ENCODE measurements at places on chromosomes 5 and 9.

DNA sequence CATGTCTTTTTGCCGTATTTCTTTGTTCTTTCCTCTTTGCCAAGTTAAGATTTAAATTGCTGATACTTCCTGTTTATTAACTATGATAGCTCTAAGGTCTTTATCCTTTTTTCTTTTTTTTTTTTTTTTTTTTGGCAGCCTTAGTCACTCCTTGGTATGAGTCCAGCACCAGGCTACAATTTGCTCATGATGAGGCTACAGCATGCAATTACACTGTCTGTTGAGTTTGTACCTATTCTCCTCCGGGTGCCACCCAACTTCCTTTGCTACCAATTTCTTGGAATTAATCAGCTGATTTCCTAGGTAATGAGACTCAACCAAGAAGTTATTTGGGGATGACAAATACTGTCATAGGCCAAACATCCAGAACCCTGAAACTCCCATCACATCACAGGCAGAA, 25.5 kb downstream of the ACTL7B start:
- no peak for DNase-seq

GRCh38 chr9:132094314-132094791, 14.7 kb upstream of the MED27 start:
- DNase-seq = no peak

DNA sequence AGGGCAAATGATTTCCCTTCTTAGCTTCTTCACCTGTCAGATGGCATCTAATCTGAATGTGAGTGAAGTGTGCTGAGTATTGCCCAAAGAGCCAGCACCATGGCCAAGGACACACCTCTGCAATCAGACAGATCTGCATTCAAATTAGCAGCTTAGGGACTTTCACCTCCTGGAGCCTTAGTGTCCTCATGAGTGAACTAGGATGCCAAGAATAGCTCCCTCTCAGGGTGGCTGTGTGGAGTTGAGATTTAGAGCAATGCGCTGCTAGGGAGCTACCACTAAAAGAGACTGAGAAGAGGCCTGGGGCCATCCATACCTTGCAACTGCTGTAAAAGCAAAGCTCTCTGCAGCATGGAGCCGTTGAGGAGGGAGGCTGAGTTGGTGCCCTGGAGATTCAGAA, 1.4 kb downstream of the CIZ1 start:
- no peak for DNase-seq

GRCh38 chr5:156407251-156407650, 80.3 kb downstream of the SGCD start:
- no peak for DNase-seq

DNA sequence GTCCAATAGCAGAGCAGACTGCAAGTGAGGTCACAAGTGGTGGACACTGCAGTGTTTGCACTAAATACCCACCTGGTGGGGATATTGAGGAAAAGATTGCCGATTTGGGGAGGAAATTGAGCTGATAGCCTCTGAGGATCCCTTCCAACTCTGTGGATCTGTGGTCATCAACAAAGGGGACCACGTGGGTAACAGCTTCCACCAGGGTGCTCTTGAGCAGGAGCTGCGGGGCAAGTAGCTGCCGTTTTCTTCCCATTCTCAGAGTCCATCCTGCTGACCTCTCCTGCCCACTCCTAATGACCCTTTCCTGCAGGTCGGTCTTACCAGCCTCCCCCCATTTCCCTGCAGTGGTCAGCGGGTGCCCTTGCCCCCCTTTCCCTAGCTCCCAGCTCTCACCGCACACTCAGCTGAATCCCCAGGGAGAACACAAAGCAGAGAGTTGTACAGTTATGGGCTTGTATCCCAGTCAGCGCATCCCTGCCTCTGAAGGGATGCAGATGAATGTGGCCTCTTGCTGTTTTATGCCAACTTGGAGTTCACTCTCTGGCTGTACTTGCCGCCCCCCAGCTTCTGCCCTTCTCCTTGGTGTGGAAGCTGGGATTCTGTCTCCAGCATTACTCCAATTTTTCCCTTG, 18.0 kb downstream of the DAPK1 start:
- no peak for DNase-seq

- DNase-seq = no peak
Measured at GRCh38 chr9:128091571-128091970, 23.5 kb downstream of the SLC25A25 start.

DNA sequence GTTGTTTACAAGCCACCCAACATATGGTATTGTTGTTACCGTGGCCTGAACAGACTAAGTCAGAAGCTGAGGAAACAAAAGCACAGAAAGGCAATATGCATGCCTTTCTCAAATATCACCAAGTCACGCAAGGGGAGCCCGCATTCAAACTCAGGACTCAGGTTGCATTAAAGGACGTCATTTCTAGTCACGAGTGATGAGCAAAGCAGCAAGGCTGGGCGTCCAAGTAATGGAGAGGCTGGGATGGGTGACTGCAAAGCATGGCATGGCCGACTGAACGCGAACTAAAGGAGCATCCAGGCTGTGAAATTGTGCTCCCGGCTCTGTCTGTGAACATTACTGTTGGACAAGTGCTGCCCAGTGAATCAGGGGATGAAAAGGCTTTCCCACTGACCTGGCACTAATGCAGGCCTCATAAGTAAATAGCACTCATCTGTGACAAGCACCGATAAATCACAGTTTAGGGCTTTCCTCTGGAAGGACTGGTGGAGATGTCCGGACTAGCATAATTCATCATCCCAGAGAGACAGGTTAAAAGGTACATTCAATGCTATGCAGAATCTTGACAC, 202.8 kb downstream of the SPOCK1 start:
- DNase-seq = no peak

GRCh38 chr5:80346055-80346454, 26.3 kb downstream of the SPZ1 start:
- no peak for DNase-seq

GRCh38 chr5:124912638-124913328, 166.3 kb upstream of the ZNF608 start:
- no peak for DNase-seq

GRCh38 chr5:180803181-180804128, 849 bp upstream of the MGAT1 start:
- peak; percentile 84 for DNase-seq

DNA sequence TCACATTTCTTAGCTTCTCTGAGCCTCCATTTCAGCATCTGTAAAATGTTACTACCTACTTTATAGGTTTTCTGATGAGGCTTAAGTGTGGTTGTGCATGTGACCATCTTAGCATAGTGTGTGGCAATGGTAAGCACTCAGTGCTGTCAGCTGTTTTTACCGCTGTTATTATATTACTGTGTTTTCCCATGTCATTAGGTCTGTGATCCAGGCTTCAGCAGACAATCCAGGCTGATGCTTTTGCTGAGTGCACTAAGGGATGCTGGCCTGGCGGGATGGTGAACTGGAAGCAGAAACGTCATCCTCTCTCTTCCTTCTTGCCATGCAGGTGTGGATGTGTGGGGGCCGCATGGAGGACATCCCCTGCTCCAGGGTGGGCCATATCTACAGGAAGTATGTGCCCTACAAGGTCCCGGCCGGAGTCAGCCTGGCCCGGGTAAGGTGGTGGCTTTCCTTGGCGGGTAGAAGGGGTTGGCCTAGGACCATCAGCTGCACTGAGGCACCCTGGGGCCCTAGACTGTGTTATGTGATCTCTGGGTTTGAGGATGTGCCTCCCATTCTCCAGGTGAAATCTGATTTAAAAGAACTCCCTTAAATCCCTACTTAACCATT, 41.9 kb upstream of the SAP30L start:
- no peak for DNase-seq

DNA sequence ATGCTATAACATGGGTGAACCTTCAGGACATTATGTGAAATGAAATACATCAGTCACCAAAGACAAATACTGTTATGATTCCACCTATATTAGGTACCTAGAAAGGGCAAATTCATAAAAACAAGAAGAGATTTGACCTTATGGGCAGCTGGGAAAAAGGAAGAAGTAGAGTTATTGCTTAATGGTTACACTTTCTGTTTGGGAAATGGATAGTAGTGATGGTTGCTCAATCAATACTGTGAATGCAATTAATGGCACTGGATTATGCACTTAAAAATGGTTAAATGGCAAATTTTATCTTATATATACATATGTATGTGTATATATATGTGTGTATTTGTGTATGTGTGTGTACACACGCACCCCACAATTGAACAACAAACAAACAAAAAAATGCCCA, 15.2 kb downstream of the FKBP15 start:
- no peak for DNase-seq

DNA sequence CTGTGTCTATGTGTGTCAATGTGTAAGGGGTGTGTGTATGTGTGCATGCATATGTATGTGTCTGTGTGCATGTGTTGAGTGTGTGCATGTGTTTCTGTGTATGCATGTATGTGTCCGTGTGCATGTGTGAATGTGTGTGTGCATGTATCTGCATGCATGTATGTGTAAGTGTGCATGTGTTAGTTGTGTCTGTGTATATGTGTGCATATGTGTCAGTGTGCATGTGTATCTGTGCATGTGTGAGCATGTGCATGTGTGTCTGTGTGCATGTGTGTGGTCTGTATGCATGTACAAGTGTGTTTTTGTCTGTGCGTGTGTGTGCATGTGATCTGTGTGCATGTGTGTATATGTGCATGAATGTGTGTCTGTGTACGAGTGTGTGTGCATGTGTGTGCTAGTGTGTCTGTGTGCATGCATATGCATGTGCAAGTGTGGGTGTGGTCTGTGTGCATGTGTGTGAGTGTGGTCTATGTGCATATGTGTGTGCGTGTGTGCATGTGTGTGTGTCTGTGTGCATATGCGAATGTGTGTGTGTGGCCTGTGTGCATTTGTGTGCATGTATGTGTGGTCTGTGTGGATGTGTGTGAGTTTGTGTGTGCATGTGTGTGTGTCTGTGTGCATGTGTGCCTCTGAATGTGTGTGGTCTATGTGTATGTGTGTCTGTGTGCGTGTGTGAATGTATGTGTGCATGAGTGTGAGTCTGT, 9.6 kb downstream of the FAM163B start:
- no peak for DNase-seq

DNA sequence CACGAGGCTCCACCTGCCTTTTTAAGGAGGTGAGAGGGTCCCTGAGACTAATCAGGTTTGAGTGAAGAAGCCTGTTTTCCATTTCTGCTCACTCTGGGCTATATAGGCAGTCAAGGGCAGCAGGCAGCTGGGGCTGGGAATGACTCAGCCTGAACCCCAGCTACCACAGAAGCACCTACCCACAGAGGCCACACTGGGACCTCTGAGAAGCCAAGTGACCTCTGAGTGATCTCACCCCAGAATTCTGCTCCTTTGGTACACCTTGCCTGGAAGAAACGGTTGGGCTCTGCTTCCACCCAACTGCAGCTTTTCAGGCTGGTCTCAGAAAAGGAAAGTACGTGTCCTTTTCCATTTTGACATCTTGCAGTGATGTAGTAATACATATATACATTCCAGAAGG, 6.8 kb downstream of the FAM219A start:
- DNase-seq = no peak

Measured in stimulated activated CD8-positive, alpha-beta memory T cell treated with anti-CD3 and anti-CD28 coated beads, Interleukin-4, amount 100 ng/mL, for 4 hours (primary cell).